ENCODE measurements at places on chromosomes 1 and 21. TPM values are rescaled to one million over a fixed set of nuclear protein-coding genes. Genes with fewer than 3 reads are reported as not detected.

The OR2G6 gene
- total RNA-seq, result not detected

The AMY2A gene
- total RNA-seq, result not detected

The NPR1 gene
- total RNA-seq, result 1.0 TPM

The SLC30A10 gene
- 0.07 TPM for total RNA-seq

The CFAP74 gene
- not detected for total RNA-seq

The NPHS2 gene
- not detected for total RNA-seq

The LAMB3 gene
- 40.1 TPM for total RNA-seq

The GJA8 gene
- not detected for total RNA-seq

The CA6 gene
- not detected for total RNA-seq
